Activated CD4-positive, alpha-beta T cell treated with anti-CD3 and anti-CD28 coated beads, Interleukin-2, amount 50 U/mL, for 16 hours (primary cell): ENCODE measurements at places on chromosomes 1 and 21.

GRCh38 chr1:82329226-82329625 is 528.5 kb downstream of the ADGRL2 start:
- DNase-seq, result no peak

- no peak for DNase-seq
These were observed 3.4 kb downstream of the CASQ2 start for GRCh38 chr1:115765091-115765490.

DNA sequence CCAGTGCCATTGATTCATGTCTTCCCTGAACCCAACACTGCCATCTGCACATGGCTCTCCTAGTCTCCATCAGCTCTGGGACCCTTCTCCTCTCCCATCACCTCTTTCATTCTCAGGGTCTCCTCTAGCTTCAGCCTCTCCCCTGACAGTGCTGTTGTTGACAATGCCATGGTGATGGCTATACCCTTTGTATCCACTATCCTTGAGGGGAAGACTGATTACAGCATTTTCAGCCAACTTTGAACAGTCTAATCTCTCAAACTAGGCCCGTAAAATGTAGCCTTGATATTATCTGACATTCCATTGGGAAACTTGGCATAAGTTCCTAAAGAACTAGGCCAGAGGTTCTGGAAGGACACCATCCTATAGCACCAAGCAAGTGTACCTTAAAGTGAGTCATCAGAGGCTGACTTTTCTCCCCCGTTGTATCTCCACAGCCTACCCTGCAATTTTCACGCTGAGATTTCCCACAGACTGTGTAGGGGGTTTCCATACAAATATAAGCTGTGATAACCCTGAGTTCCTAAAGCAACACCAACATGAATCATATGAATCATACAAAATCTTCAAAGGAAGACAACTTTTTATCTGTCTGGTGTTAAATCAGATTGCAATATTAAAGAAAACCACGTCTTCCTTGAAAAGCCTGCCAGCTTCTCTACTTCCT is 5.8 kb downstream of the HAO2 start:
- DNase-seq, result no peak

GRCh38 chr21:21973806-21974205 is 975.6 kb downstream of the NCAM2 start:
- DNase-seq, result no peak

DNA sequence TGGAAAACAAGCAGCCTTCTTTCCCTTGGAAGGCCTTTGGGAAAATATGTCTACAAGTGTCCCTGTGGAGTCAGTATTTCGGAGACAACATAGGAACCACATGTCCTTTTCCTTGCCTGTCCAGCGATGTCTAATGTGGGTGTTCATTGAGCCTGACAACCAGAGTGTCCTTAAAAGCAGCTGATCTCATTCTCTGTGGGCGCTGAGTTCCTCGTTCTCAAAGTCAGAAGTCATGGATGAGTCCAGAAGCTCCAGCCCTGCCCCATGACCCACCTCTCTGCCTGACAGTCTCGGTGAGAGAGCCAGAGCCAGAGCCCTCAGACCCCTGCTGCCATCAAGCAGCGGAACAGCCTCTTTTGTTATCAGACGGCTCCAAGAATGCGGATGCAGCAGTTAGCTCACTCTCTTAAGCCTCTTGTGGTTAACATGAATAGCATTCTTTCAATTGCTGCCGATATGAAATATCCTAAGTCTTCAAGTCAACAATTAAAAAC is 329.2 kb downstream of the TGFB2 start:
- no peak for DNase-seq

DNA sequence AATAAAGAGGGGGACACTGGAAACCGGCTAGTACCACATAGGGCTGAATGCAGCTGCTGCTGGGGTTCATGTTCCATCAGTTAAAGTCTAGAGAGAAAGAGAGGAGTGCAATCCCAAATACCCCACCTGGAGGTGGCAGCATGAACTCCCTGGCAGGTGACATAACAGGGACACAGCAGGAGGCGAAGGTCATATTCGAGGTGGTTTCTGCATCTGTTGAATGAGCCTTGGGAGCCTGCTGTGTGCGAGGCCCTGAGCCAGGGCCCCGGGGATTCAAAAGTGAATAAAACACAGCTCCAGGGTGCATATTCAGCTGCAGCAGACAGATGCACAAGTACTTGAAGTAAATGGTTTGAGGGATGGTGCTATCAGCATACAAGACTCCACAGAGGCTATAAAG is 456.8 kb downstream of the SETD4 start:
- DNase-seq, result no peak

GRCh38 chr1:201310986-201311355 is 27.7 kb downstream of the PKP1 start:
- no peak for DNase-seq

- no peak for DNase-seq
These were observed 125.3 kb upstream of the CACYBP start for GRCh38 chr1:174874331-174875053.

DNA sequence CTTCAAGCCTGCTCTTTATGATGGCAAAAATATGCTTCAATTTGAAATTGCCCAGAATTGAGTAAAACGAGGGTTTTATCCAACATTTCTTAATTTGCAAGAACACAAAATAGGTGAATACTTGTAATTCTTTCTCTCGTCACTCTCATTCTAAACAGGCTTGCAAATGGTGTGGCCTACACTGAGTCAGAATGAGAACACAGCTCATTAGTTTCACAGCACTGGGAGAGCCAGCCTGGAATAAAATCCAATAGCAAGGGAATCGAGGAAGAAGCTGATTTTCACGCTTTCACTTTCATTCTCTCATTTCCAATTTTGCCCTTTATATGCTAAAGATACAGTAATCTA is 537.5 kb downstream of the LTN1 start:
- no peak for DNase-seq

DNA sequence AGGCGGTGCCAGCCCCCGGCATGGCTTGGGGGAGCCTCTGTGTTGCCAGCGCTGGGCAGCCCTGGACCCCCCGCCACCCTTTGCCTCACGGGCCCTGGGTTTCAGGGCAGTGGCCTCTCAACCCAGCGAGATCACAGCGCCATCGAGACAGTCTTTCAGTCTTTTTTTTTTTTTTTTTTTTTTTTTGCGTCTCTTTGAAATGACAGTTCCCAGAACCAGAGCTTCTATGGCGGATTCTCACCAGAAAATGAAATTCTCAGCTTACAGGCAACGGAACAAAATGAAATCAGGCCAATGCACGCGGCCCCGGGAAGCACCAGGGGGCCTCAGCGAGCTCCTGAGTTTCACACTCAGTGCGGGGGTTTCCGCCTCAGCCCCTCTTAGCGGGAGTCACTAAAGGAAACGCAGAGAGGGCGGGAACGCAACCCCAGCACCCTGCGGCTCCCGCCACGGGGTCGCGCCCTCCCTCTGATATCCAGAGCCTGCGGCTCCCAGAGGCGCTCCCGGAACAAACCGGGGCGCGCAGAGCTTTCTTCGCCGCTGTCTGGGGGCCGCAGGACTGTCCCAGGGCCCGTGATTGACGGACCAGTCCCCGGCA is 8.0 kb upstream of the COL6A1 start:
- DNase-seq, result peak; percentile 76

DNA sequence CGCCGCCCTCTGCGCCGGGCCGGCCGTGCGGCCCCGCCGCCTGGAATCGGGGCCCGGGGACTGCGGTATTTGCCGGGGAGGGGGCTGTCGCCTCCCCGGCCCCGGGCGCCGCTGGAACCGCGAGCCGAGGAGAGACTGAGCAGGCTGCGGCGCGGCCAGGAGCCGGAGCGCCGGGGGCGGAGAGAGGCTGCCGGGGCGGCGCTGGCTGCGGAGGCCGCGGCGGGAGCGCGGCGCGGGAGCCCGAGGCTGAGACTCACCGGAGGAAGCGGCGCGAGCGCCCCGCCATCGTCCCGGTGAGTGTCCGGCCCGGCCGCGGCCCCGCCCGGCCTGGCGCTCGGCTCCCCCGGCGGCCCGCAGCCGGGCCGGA is 746 bp downstream of the DYRK1A start:
- no peak for DNase-seq

DNA sequence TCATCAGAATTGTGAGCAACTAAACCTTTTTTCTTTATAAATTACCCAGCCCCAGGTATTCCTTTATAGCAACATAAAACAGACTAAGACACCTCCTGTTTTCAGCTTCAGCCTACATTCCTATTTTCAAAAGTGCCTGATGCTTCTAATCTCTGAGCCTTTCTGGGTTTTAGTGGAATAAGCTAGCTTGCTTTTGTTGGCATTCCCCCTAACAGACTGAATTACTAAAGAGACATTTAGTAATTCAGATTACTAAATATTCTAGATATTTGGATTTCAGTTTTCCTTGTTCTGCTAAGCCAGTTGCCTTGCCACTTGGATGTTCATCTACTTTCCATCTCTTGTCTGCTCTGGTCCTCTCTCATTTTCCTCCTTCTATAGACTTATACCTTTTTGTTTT is 10.5 kb upstream of the GNG12 start:
- no peak for DNase-seq

GRCh38 chr1:101846820-101847219 is 149.9 kb downstream of the OLFM3 start:
- DNase-seq, result no peak

- no peak for DNase-seq
These were observed 102.5 kb upstream of the PTGFR start for GRCh38 chr1:78388275-78388674.

GRCh38 chr21:45555251-45555556 is 13.0 kb upstream of the SLC19A1 start:
- no peak for DNase-seq

DNA sequence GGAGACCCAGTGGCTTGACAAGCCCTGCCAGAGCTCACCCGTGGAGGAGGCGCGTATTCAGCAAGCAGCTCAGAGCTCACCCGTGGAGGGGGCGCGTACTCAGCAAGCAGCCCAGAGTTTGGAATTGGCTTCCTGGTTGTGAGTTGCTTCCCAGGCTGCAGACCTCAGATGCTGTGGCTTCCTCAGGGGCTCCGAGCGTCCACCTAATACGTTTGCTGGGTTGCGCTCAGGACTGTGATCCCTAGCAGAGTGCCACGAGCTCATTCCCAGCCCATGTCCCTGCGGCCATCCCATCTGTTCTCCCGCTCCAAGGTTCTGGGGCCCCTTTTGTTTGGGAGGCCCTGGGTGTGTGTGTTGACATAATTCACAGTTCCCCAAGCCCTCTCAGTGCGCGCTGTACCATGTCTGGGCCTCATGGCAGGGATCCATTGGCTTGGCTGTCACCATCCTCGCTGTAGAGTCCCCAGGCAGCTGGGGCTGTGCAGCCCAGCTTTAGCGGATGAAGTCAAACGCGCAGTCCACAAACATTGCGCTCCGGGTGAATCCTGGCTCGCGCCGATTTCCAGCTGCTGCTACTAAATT is 3.6 kb downstream of the AJAP1 start:
- DNase-seq, result no peak

DNA sequence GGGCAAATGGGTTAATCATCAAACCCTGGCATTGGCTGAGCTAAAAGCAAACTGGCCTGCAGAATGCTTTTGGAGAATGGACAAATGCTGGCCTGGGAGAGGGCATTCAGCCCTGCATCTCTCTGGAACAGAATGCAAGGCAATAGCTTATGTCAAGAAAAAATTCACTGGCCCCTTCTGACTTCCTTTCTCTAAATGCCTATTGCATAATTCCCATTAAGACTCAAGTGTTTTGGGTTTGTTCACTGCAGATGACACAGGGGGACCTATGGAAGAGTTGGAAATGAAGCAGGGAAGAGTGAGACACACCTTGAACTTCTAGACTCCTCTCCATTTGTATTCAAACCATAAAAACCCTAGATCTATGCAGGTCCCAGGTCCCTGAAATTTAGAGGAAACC is 15.9 kb downstream of the PEA15 start:
- DNase-seq, result no peak
